Ammon's horn (tissue), 1 donor: ENCODE measurements at places on chromosomes 16 and 17.

GRCh38 chr17:27994586-27994985 is 47.9 kb upstream of the NLK start:
- peak; percentile 73 for DNase-seq

GRCh38 chr17:55350825-55351205 is 70.8 kb downstream of the MMD start:
- no peak for DNase-seq

GRCh38 chr17:44216173-44216572 is 3.3 kb downstream of the UBTF start:
- no peak for DNase-seq

DNA sequence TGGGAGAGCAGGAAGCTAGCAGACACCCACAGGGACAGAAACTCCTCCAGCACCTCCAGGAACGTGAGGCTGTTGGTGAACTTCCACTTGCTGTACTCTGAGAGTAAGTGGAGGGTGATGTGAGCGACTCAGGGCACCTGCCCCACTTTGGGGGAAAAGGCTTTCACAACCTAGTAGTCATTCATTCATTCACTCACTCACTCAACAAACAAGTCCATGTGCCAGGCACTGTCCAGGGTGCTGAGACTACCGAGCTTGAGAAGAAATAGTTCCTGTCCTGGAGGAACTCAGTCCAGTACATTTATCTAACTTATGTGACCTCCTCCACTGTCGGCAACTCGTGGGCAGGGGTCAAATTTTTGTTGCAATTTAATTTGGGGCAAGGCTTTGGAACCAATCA is 26.6 kb downstream of the LGALS9 start:
- no peak for DNase-seq

DNA sequence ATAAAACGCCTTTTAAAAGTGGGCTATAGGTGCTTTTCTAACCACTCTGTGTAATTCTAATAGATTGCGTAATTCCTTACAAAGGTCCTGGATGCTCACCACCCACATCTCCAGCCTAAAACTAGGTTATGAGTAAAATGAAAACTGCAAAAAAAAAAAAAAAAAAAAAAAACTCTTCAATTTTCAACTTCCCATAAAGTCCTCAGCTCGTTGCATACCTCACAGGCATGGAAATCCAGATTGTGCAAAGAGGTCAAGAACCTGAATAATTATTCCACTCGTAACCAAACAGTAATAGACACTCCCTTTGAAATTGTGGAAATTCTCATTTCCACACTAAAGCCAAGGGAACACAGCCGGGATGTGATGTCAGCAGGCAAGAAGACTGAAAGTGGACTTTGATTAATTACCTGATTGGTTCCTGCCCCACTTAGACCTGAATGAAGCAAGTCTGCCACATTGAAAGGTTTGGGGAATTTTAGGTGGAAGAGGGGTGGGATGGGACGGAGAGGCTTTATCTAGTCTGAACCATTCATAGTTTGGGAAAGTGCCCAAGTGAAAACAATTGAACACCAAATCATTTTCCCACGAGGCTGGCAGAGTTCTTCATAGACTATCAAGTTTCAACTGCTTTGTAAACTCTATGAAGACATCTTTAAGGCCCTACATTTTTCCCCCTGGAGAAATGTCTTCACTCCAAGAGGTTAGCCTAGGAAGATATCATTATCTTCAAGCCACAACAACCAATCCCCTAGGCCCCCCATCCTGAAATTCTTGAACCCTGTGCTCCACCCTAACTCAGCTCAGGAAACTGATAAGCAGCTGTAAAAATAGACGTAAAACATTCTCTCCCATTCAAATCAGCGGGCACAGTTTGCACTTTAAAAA is 49.1 kb upstream of the TANC2 start:
- DNase-seq: no peak

DNA sequence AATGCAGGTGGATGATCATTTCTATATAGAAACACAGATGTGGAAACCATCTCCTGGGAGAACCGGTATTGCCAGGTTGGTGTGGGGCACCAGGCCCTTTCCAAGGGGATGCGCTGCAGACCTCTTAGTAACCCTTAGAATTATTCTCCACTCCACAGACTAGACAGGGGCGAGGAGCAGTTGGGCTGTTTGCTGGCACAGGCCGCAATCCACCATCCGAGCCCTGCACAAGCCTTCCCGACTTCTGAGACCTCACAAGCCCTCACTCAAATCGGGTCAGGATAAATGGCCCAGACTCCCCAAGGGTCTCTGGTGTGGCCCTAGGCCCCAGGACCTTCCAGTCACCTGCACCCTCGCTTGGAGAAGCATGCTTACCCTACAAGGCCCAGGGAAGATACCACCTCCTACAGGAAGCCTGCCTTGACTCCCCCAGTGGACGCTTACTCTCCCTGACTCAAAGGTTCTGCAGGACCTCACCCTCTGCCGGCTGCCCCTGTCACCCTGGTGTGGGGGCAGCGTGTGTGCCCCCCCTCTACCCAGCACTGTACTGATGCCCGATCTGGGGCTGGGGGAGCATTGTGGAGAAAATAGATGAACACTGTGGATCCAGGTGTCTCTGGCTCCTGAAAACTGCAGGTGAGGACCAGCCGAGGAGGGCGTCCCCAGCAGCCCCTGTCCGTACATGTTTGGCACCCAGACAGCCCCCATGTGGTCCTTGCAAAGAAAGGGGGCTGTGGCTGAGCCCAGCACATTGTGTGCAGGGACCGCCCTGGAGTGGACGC is 49.8 kb upstream of the ACSF3 start:
- no peak for DNase-seq

DNA sequence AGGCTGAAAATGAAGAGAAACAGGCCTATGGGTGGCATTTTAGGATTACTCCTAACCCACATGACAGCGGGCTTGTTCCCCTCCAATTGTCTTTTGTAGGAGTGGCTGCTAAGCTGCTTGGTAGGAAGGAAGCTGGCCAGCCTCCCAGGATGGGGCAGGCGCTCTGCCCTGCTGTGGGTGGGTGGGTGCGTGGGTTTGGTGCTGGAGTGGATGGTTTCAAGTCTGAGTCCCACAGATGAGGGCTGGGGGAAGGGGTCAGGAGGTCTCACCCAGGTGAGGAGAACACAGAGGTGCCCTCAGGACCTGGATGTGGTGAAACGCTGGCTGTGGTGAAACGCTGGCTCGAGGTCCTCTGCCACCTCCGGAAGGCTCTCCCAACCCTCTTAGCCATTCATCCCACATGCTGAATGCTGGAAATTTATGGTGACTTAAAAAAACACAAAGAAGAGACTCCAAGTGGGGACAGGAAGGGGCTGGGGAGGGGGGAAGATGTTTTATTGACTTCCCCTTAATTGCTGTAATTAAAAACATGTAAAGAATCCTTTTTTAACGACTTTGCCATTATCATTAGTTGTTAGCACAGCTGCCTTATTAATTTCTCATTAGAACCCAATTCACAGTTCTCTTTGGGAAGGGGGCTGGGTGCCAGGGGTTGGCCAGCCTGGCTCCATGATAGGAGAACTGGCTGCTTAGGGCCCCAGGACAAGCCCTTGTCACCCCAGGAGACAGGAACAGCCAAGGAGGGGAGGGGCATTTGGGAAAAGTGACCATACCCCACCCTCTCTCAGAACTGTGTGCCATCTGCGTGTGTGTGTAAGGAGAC is 153.5 kb upstream of the CDC42EP4 start:
- DNase-seq: no peak

DNA sequence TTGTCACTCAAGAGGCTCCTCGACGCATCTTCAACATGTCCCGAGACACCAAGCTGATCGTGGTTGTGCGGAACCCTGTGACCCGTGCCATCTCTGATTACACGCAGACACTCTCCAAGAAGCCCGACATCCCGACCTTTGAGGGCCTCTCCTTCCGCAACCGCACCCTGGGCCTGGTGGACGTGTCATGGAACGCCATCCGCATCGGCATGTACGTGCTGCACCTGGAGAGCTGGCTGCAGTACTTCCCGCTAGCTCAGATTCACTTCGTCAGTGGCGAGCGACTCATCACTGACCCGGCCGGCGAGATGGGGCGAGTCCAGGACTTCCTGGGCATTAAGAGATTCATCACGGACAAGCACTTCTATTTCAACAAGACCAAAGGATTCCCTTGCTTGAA is 101.0 kb downstream of the HS3ST2 start:
- no peak for DNase-seq

DNA sequence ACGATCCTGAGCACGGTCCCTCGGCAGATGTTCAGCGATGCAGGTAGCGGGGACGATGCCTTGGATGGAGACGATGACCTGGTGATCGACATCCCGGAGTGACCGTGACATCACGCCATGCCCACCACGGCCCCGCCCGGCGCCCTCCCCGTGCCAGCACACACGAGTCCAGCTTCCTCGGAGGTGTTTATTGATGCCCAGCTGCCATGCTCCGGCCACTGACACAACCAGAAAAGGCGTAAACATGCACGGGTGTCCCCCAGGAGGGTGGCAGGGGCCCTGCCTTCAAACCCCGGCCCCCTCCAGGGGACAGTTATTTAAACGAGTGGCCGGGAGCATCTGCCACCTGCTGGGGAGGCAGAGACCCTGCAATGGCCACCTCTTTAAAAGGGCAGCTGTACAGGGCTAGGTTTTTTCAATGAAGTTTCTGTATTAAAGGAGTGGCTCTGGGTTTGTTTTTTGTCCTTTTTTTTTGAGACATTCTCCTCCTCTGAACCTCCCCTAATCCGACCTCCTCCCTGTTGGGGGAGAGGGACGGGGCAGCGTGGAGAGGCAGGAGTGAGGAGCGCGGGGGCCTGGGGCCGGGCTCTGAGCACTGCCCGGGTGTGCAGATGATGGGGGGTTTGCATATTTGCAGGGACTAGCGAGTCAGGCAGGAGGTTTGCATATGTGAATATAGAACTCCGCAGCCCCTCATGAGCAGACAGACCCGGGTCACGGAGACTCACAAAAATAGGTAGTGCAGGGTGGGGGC is 5.3 kb downstream of the DOC2A start:
- DNase-seq: no peak

- no peak for DNase-seq
Measured at GRCh38 chr17:48002266-48002915, 31.5 kb downstream of the CDK5RAP3 start.

- peak; percentile 84 for DNase-seq
Measured at GRCh38 chr16:88681709-88682451, 4.4 kb downstream of the SNAI3 start.
